SW 1271 (cell line): ENCODE measurements at places on chromosomes 6 and 20.

GRCh38 chr20:5936238-5936637 lies 14.1 kb downstream of the TRMT6 start:
- no peak for DNase-seq

GRCh38 chr20:33667245-33667675 lies 517 bp downstream of the ACTL10 start:
- DNase-seq = no peak

GRCh38 chr20:10478205-10478604 lies 43.1 kb downstream of the SLX4IP start:
- DNase-seq = no peak

DNA sequence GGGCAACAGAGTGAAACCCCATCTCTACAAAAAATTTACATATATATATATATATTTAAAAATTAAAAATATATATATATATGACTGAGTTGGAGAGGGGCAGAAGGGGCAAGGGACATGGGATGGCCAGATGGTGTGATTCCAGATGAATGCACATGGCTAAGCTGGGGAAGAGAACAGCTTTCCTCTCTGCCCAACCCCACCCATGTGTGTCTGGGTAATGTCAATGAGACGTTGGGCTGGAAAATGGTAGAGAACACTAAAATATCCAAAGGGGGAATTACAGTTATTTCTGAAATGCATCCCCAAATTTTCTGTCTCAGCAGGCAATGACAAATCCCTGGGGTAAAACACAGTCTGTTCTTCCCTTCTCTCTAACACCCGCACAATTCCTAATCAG lies 31.2 kb upstream of the CCND3 start:
- DNase-seq = no peak

DNA sequence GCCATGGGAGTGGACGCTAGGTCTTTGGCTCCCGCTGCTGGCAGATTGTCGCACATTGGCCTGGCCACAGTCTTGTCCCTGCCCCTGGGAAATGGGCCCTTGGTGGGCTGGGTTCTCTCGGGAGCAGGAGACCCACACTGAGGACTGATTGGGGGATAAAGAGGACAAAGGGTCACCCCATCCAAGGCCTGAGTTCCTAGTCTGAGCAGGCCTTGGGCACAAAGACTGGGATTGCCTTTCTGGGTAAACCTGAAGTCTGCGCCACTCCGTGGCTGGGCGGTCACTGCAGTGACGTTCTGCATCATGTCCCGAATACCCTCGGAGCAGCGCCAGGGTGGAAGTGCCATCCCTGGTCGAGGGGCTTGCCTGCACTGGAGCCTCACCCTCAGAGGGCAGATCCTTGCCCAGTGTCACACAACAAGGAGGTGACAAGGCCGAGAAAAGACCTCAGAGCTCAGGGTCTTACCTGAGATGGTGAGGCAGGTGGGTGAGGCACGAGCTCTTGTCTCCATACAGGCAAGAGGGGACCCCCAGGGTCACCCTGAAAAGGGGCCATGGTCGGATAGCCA lies 36.1 kb upstream of the ZBP1 start:
- DNase-seq = no peak

- no peak for DNase-seq
These were observed 96.0 kb downstream of the LCA5 start for GRCh38 chr6:79441192-79441591.

DNA sequence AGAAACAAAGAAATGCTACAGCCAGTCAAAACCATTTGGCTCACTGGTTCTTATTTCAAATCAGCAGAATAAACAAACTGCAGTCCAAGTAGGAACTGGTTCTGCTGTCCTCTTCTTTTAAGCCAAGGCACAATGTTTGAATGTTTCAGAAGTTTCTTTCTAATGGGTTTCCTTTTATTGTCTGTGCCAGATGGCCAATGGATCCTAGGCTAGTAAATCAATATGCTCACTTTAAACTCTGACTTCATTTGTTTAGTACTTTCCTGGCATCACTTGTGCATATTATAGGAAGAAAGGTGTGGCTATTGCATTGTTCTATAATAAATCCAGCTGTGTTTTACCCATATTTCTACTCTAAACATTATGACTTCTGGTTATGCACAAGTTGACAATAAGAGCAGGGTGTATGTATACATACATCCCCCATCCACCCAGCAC lies 99.7 kb upstream of the PLCB4 start:
- DNase-seq = no peak

DNA sequence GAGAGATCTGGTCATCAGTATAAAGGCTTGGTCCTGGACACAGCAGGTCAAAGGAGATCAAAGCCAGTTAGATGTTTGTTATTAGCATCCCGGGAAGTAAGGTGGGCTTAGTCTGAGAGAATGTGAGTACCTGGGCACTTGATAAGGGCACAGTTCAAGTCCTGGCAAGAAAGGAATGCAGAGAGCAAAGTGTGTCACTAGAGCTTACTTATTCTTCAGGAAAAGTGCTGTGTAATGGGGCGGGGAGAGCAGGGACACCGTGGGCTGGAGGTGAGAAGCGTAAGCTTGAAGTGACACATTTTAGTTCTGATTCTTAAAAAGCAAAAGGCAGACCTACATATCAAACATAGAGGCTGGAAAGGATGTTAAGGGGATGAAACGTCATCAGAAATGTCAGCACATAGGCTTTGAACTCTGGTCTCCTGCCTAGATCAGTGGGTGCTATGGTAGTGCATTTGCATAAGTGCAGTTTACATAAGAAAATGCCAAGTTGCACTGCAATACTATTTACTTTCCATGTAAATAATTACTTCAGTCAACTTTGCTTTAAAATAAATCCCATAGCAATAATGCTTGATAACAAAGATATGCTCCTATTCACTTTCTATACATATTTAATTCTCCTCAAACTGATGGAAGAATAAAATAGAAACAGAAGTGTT lies 2.6 kb downstream of the SAMD5 start:
- DNase-seq = no peak

DNA sequence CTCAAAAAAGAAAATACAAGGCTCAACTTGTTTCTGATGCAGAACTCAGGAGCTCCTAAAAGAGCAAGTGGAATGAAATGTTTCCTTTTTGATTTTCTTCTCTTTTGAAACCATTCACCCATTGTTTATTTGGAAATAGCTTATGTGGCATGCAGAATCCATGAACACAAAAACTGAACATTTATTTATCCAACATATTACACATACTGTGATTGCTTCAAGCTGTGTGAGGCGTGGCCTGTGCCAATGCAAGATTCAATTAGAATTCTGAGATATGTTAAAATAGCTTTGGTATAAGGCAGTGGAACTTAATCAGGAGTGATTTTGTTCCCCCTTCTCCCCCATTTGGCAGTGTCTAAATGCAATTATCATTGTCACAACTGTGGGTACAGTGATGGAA lies 45.9 kb upstream of the CARMIL1 start:
- DNase-seq = no peak
